A549 treated with DMSO at 1 μM for 4 hours (cell line): ENCODE measurements at places on chromosomes 6 and 20. TPM values are rescaled to one million over a fixed set of nuclear protein-coding genes. Genes with fewer than 3 reads are reported as not detected.

Gene MOG
- total RNA-seq, result not detected in 5 replicates

Gene FOXS1
- 0.55 to 1.6 TPM (median 1.1 TPM) in 5 replicates for total RNA-seq

Gene ATP5F1E
- 91.8 to 114 TPM (median 94.5 TPM) in 5 replicates for total RNA-seq

Gene PNPLA1
- 0.03 TPM in 1 of 5 replicates, not detected in the others for total RNA-seq

Gene RSPH4A
- total RNA-seq, result 0.17 to 0.26 TPM (median 0.24 TPM) in 5 replicates

Gene POM121L2
- total RNA-seq, result 0.02 to 0.05 TPM in 2 of 5 replicates, not detected in the others

Gene C20orf141
- 0.23 to 0.62 TPM (median 0.49 TPM) in 4 of 5 replicates, not detected in the other for total RNA-seq

Gene PPIL1
- total RNA-seq, result 44.9 to 48.6 TPM (median 45.8 TPM) in 5 replicates

Gene COL9A1
- not detected in 5 replicates for total RNA-seq

Gene MAP7
- 29.3 to 44.5 TPM (median 38.0 TPM) in 5 replicates for total RNA-seq

Gene TMEM217
- 0.66 to 1.0 TPM (median 0.85 TPM) in 5 replicates for total RNA-seq

Gene RSPO3
- 116 to 130 TPM (median 127 TPM) in 5 replicates for total RNA-seq

Gene OOEP
- not detected in 5 replicates for total RNA-seq

Gene DEFB127
- not detected in 5 replicates for total RNA-seq

Gene TMEM74B
- total RNA-seq, result 3.6 to 4.7 TPM (median 3.9 TPM) in 5 replicates

Gene NMBR
- not detected in 5 replicates for total RNA-seq

Gene OR2H1
- total RNA-seq, result not detected in 5 replicates

Gene CTCFL
- total RNA-seq, result not detected in 5 replicates

Gene CRISP1
- total RNA-seq, result not detected in 5 replicates

Gene CALHM5
- 0.05 to 0.10 TPM (median 0.06 TPM) in 5 replicates for total RNA-seq

Gene ANGPT4
- total RNA-seq, result 0.02 to 0.03 TPM (median 0.02 TPM) in 3 of 5 replicates, not detected in the others
